Activated naive CD8-positive, alpha-beta T cell treated with anti-CD3 and anti-CD28 coated beads, Interleukin-2, amount 10 ng/mL, durations not matched to agents 7 days and 5 days (primary cell): ENCODE measurements at places on chromosomes 1 and 21. TPM values are rescaled to one million over a fixed set of nuclear protein-coding genes. Genes with fewer than 3 reads are reported as not detected.

Gene KLHDC9
- total RNA-seq, result 1.2 TPM

Gene VCAM1
- 0.53 TPM for total RNA-seq

DNA sequence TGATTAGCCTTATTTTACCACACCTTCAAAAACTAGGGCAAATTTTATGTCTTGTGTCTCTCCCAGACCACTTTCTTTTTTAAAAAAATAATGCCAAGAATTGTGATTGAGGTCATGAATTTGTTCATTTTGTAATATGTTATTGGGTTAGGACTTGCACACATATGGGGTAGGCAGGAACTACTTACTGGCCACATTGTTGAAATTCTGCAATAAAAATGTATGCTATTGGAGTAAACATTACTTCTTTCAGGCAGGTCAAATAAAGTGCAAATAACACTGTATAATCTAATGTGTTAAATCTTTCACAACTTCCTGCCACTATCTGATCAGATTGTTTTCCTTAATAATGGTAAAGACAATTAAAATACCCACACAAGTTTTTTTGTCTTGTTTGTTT lies 166.6 kb upstream of the COL11A1 start:
- DNase-seq, result no peak

DNA sequence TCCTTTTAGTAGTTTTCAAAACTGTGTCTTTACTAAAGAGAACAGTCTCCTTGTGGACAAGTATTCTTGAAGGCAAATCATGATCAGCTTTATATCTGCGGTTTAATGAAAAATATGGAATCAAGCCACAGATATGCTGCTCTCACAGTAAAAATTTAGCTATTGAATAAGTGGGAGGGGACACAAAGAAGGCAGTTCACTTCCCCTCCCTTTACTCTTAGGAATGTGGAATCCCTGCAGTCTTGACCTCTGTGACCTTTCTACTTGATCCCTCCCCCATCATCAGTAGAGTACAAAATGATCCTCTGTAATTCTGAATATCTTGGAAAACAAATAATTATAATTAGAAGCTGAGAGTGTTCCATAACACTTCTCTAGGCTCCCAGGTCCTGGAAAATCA lies 136.7 kb upstream of the HOOK1 start:
- no peak for DNase-seq

- DNase-seq, result no peak
Measured at GRCh38 chr1:168917796-168918195, 188.7 kb upstream of the ATP1B1 start.

GRCh38 chr1:40620586-40621210 lies 44.8 kb downstream of the RIMS3 start:
- no peak for DNase-seq

GRCh38 chr1:13813398-13814012 lies 113.5 kb downstream of the PRDM2 start:
- peak; percentile 68 for DNase-seq

Gene MRPL24
- total RNA-seq, result 45.0 TPM

- no peak for DNase-seq
Measured at GRCh38 chr1:219582865-219583264, 30.0 kb downstream of the ZC3H11B start.

GRCh38 chr1:226977643-226978431 lies 37.7 kb downstream of the COQ8A start:
- DNase-seq, result no peak

Gene HHAT
- total RNA-seq, result 3.8 TPM

Gene GPR37L1
- not detected for total RNA-seq

- DNase-seq, result no peak
Measured at GRCh38 chr1:29836651-29837646, 600.6 kb downstream of the PTPRU start.

DNA sequence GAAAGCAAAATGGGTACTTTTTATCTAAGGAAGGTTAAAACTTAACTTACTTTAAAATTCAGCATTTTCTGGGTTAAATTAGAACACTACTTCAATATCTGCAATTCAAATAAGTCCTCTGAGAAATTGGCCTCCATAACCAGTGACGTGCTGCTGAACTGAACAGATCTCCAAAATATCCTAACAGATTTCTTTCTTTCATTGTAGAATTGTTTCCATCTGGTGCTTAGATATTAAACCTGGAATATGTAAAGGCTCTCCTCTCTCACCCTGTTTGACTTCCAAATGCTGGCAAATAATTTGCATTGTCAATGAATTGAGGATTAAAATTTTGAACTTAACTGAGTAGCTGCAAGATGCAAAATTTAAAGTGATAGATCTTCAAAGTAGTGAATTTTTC lies 316.9 kb upstream of the CXADR start:
- DNase-seq, result no peak

Gene TFF1
- not detected for total RNA-seq

DNA sequence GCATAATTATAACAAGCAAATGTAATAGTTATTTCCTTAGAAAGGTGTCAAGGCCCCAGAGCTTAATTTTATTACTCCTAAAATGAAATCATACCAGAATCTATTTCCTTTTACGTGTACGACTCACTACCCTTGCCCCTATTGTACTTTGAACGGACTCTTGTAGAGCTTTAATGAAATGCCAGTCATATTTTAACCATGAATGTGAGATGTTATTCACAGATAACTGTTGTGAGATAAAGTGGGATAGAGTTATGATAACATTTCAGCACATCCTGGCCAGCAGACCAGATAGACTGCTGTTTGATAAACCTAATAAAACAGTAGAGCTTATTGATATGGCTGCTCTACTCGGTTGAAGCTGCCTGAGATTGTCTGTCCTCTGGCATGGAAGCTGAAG lies 500.8 kb upstream of the PBX1 start:
- DNase-seq, result no peak

DNA sequence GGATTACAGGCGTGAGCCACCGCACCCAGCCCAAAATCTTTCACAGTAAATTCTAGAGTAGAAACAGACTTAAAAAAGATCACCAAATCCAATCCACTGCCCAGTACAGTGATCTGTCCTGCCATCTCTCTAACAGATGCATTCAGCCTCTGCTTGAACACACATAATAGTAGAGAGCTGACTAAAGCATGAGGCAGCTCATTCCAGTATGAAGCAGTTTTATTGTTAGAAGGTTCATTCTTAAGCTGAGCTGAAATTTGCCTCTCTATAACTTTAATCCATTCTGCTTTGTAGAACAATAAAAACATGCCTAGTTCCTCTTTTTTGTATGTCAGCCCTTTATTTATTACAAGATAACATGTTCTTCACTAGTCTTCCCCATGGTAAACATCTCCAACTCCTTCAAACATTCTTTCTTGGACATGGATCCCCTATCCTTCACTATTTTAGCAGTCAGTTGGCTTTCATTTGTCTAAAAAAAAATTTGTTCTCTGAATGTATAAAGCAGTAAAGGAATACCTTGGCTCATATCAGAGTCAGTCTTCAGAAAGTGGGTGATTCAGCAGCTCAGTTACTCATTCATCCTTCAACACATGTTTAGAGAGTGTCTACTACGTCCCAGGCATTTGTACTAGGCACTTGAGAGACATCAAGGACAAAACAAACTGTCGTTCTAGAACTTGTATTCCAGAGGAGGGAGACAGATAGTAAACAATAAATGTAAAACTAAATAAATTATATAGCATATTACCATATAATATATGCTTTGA lies 10.7 kb upstream of the PTBP2 start:
- DNase-seq, result no peak

Gene SYCP1
- not detected for total RNA-seq

DNA sequence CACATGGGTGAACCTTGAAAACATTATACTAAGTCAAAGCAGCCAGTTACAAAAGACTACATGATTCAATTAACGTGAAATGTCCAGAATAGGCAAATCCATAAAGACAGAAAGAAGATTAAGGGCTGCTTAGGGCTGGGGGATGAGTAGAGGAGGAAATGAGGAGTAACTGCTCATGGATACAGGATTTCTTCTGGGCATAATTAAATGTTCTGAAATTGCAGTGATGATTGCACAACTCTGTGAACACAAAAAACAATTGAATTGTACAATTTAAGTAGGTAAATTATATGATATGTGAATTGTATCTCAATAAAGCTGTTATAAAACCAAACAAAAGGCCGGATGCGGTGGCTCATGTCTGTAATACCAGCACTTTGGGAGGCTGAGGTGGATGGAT lies 52.2 kb downstream of the RERE start:
- DNase-seq, result no peak

- no peak for DNase-seq
Measured at GRCh38 chr21:42782723-42783242, 96.6 kb downstream of the WDR4 start.

DNA sequence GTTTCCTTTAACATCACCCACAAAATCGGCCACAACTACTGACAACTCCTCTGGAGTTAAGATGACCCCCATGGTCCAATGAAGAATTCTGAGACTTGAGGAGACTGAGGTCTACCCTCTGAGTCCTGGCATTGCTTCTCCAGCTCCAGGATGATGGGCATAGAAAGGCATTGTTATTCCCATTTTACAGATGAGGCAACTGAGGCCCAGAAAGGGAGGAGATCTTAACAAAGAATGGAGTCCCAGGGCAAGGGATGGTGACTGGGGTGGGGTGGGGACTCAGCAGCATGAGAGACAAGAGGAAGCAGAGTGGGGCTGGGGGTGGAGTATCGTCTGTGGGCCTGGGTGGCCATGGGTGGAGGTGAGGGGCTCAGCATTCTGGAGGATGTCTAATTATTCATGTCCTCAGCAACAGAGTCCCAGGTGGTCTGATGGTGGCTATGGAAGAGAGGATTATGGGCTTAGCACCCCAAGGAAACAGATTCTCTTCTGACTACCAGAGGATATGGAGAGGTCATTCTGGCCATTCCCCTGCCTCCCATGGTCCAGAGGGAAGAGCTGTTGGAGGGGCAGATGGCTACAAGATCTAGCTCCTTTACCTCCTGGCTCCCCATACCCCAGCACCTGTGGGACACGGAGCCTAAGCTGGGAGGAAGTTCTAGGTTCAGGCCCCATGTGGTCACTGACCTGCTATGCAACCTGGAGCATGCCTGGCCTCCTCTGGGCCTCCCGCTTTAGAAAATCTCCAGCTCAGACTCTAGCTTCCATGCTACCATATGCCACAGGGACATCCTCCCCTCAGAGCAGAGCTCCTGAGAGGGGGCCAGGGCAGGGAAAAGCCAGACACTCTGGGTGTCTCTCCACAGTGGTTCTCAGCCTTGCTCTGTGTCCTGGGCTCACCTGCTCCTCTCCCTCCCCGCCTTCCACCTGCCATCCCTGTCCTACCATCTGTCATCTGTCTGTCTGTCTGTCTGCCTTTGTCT lies 37.4 kb upstream of the DMBX1 start:
- no peak for DNase-seq

- DNase-seq, result no peak
Measured at GRCh38 chr21:35066824-35067223, 17.7 kb upstream of the RUNX1 start.

DNA sequence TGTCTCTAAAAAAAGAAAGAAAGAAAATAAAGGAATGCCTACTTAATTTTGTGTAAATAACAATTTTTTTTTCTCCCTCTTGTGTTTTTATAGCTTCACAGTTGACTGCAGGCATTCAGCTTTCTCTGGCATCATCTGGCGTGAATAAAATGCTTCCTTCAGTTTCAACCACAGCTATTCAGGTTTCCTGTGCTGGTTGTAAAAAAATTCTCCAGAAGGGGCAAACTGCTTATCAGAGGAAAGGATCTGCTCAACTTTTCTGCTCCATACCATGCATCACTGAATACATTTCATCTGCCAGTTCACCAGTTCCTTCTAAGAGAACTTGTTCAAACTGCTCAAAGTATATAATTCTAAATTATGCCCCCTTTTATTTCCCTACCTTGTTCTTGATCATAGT lies 18.0 kb downstream of the ZMYM1 start:
- DNase-seq, result no peak

- DNase-seq, result no peak
Measured at GRCh38 chr1:235851939-235852338, 14.8 kb downstream of the LYST start.

Gene USH2A
- not detected for total RNA-seq

- DNase-seq, result peak; percentile 39
Measured at GRCh38 chr1:43531107-43531905, 623 bp downstream of the PTPRF start.

Gene CHRM3
- total RNA-seq, result 0.58 TPM

- no peak for DNase-seq
Measured at GRCh38 chr1:44553771-44554170, 120.5 kb downstream of the TMEM53 start.

DNA sequence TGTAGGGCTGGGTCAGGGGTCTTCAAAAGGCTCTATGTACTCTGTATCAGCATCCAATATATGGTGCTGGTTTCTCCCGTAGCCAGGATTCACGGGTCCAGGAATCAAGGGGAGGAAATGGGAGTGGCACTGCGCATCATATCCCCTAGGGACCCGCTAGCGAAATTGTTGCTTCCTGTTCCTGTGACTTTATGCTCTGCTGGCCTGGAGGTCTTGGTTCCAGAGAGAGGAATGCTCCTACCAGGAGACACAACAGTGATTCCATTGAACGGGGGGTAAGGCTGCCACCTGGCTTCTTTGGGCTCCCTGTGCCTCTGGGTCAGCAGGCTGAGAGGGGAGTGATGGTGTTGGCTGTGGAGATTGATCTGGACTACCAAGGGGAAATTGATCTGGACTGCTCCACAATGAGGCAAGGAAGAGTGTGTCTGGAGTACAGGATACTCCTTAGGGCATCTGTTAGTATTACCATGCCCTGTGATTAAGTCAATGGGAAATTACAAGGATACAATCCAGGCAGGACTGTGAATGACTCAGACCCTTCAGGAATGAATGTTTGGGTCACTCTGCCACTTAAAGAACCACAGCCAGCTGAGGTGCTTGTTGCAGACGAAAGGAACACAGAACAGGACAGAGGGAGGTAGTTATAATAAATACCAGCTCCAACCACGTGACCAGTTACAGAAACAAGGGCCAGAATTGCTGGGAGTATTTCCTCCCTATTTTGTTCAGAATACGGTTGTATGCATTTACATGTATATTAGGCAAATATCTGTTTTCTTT lies 10.2 kb downstream of the SPSB1 start:
- DNase-seq, result no peak

- DNase-seq, result no peak
Measured at GRCh38 chr1:245054105-245054504, 100.7 kb upstream of the KIF26B start.

GRCh38 chr1:86546787-86547221 lies at the start of gene CLCA4:
Gene CLCA4, plus strand, starts transcription at chr1:86547078. Its CDS starts 42 bp downstream, at chr1:86547120.
- DNase-seq, result no peak

Gene HES3
- not detected for total RNA-seq

Gene LCE1C
- total RNA-seq, result not detected

DNA sequence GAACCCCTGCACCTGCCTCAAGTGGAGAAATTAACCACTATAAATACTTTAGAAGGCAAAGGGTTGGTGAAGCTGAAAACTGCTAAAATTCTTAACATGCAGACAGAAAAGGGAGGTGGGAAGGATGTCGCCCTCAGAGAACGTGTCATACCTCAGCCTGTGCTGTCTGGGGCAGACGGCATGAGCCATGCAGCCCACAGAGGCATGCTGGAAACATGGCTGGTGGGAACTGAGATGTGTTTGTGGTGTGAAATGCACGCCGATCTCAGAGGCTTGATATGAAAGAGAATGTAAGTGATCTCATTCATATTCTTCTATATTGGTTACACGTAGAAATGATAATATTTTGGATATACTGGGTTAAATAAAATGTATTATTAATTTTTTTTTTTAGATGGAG lies 16.3 kb downstream of the AGPAT3 start:
- DNase-seq, result peak; percentile 21
